Esophagus squamous epithelium (tissue), 5 donors: ENCODE measurements at places on chromosomes 5 and 9.

- DNase-seq, result no peak
Measured at GRCh38 chr5:25540628-25541027, 895.9 kb upstream of the CDH10 start.

DNA sequence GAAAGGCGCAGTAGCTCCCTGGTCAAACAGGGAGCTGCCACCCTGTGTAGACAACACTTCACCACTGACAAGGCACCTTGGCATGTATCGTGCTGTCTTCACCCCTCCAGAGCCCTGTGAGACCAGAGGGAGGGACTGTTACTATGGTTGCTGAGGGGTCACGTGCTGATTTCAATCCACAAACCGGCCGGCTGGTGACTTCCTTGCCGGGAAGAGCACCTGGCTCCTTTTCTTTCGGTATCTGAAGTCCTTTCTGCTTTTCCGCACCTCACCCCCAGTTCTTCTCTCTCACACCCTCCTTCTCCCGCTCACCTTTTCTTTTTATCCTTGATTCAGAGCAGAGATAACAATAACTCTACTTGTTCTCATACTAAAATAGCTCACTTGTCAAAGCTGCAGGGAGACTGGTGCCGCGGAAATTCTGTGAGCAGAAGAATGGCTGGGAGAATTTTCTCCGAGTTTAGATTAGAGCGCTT, 327.2 kb downstream of the ZSWIM6 start:
- DNase-seq, result no peak

DNA sequence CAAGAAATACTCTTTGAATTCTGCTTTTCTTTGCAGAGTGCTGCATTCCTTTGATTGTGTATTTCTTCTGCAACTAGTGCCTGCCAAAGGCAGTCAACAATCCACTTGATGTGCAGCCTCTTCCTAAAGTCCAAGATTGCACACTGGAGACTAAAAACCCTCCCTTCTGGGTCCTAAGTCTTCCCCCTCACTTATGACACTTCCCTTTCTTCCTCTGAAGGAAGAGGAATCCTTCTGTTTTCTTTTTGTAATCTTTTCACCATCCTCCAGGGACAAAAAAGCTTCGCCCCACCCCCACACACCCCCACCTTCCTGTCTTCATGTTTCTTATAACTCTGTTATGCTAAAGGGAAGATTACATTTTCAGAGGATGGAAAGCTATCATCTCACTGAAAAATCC, 39.9 kb downstream of the WDR36 start:
- DNase-seq, result no peak

- no peak for DNase-seq
Measured at GRCh38 chr9:131299346-131299960, 9.9 kb downstream of the PLPP7 start.

- no peak for DNase-seq
Measured at GRCh38 chr5:501105-501830, 23.0 kb downstream of the SLC9A3 start.

DNA sequence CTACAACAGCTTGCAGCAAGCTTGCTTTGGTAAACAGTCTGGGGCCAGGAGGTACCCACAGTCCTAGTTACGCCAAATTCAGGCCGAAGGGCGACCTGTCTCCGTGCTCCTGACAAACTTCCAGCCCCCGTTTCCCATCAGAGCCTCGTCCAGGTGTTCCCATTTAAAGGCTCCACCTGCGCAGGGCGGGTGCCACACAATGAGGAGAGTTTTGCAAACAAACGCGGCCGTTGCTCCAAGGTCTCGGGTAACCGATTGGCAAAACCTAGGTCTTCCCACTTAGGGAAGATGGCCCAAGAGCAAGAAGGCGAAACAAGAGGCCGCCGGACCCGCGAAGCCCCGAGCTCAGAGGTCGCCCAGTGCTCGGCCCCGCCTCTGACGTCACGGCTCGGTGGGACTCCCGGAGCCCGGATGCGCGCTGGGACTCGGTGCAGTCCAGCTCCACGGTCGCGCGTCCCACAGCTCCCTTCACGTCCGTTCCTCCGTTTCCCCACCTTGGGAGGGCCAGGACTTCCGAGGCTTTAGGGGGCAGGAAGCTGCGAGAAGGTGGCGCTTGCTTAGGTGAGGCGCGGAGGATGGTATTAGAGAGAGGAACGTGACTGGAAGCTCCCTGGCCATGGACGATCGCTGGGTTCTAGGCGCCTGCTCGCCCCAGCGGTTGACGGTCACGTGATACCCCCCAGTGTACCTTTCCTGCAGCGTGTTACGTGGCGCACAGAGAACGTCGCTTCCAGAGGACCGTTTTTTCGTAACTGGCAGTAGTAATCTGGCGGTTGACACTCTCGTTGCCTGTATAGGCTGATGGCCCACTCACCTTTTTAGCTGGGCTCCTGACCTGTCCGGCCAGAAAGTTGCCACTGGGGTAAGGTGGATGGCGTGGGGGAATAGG, 41.8 kb upstream of the KDM4C start:
- DNase-seq, result no peak

GRCh38 chr9:104725014-104725413, 22.5 kb upstream of the NIPSNAP3A start:
- DNase-seq, result no peak

DNA sequence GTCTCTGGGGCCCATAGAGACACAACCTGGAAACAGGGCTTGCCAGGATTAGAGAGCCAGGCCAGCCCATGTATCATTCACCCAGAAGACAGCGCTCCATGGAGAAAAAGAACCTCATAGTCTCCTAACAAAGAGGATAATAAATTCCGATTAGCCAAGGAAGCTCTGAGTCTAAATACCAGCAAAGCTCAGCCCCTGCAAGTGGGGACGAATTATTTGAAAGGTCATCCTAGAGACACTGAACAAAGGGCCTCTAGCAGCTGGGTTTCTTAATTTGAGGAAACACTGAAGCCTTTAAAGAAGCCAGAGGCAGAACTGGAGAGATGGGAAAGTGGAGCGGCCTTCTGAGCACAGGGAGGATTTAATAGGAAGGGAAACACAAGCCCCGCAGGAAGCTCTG, 287.1 kb upstream of the ZNF462 start:
- no peak for DNase-seq
